ENCODE measurements at places on chromosomes 6 and 20.
A peak's percentile ranks its signal among the peaks of the same experiment; 100 is the strongest.

DNA sequence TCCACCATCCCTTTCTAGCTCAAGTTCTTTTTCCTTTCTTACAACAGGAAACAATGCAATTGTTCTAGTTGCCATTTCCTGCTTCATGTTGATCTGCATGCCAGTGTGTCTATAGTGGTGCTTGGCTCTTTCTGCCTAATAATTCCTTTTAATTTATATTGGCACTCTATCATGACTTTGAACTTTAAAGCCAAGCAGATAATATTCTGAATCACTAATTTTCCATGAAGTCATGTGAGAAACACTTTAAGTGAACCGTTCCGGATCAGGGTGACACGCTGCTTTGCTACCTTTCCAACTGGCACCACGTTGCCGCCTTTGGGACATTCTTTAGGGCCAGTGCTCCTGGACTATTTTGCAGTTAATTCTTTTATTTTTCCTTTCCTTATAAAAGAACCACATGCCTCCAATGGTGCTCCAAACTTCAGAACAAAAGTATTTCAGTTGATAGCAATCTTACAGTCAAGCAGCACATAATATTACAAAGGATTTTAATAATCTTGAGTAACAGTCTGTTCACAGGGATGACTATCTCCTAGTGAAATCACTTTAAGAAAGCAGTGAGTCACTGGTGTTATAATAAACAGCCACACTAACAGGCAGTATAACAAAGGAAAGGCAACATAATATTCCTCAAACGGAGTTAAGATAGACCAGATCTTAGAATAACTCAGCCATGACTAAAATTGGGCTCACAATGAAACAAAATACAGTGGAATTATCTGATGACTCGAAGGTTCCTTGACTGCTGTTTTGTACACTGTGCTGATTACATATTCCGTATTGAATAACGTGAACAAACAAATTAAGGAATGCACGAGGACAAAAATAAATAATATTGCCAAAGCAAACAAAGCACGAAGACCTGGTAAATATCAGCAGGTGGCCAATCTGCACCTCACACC, 19.0 kb upstream of the BLOC1S5 start:
- H3K4me3 ChIP-seq: no peak overlapping the region
- no peaks in the 10 kb centered on the region for H3K27me3 ChIP-seq
- H3K36me3 ChIP-seq: no peaks in the 10 kb centered on the region
- no peak for DNase-seq
- H3K27ac ChIP-seq: peak overlapping the region; percentile 13
- peaks cover 60% of the 10 kb centered on the region for H3K4me1 ChIP-seq

- no peaks in the 10 kb centered on the region for H3K27me3 ChIP-seq
- no peaks in the 10 kb centered on the region for H3K36me3 ChIP-seq
- no peak for DNase-seq
- H3K27ac ChIP-seq: no peak overlapping the region
- H3K4me3 ChIP-seq: no peak overlapping the region
- H3K4me1 ChIP-seq: no peaks in the 10 kb centered on the region
These were observed 25.7 kb downstream of the MYCT1 start for GRCh38 chr6:152723398-152723797.

GRCh38 chr20:41951615-41952014, 333.4 kb upstream of the CHD6 start:
- H3K4me1 ChIP-seq: no peaks in the 10 kb centered on the region
- no peak overlapping the region for H3K27ac ChIP-seq
- no peak overlapping the region for H3K4me3 ChIP-seq
- H3K27me3 ChIP-seq: peaks cover 20% of the 10 kb centered on the region

DNA sequence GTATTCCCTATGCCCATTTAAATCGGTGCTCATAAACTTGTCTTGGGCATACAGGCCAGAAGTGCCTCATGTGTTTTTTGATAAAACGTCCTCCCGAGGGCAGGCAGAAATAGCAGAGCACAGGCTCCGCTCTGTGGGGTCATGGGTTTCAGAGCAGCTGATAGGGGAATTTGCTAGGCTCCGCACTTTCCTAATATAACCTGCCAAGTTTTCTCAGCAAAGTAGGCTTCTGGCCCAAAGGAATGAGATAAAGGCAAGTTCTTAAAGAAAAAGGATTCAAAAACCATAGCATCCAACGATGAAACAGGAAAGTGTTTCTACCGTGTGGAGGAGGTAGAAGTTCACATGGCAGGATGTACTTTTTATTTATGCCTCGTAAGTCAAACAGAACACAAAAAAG, 69.8 kb upstream of the RALGAPA2 start:
- H3K4me1 ChIP-seq: peaks cover 3% of the 10 kb centered on the region
- H3K4me3 ChIP-seq: no peak overlapping the region
- H3K27me3 ChIP-seq: no peaks in the 10 kb centered on the region
- H3K27ac ChIP-seq: no peak overlapping the region

DNA sequence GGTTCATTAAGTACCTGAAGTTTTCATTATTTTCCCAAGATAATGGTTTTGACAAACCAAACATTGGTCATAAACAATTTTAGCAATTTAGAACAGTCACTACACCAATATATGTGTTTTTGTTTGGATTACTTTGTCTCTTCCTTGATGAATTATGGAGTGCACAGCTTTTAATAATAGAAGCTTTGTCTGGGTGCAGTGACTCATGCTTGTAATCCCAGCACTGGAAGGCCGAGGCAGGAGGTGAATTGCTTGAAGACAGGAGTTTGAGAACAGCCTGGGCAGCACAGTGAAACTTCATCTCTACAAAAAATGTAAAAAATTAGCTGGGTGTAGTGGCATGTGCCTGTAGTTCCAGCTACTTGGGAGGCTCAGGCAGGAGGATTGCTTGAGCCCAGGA, 89.4 kb upstream of the ANKEF1 start:
- H3K27ac ChIP-seq: no peak overlapping the region
- H3K36me3 ChIP-seq: no peaks in the 10 kb centered on the region
- no peak overlapping the region for H3K4me3 ChIP-seq
- no peaks in the 10 kb centered on the region for H3K27me3 ChIP-seq

DNA sequence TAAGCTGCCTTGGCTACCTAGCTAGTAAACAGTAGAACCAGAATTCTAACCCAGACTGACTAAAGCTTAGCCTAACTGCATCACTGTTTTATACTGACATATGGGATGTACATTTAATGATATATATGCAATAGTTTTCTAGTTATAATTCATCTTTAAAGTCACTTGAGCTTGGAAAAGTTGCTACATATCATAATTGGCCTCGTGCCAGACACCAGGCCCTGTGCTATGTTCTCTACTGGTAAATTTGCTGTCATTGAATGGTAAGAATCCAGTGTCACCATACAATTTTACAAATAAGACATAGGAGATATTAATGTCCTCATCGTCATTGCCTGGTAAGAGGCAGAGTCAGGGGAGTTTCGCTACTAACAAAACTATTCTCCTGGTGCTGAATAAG, 396.8 kb downstream of the CDKAL1 start:
- no peak overlapping the region for H3K4me3 ChIP-seq
- H3K36me3 ChIP-seq: no peaks in the 10 kb centered on the region
- H3K4me1 ChIP-seq: no peaks in the 10 kb centered on the region
- DNase-seq: no peak

DNA sequence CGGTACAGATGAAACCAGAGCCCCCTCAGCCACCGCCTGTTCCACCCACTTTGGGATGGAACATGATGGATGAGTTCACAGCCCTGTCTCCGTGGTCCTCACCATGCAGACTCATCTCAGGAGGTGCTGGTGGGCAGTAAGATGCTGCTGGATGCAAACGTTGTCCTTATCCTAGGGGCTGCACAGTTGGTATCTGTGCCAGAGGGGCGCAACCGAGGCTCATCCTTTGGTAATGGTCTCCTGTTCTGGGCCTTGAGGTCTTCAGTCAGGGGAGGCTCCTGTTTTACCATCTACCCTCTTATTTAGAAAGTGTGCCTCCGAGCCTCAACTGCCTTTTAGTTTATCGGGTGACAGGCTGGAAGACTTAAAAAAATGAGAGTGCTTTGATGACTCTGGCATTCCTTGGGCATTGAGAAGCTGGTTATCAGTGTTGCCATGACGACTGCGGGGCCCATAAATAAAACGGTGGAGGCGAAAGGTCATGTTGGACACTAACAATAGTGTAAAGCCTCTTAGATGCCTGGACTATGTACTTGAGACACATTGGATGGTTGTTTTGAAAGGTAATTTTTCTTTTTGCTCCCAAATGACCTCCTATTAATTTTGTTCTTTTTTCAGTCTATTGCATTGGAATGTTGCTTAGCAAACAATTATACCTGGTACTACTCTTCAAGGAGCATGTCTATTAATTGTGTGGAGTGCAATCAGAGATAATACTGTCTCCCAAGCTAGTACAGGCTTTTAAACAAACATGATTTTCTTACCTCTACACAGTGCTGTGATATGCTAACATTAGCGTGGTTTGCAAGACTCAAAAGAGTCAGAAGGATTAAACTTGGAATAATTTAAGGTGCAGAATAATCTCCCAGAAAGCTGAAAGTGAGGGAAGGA, 74.2 kb upstream of the DSP start:
- H3K4me3 ChIP-seq: no peak overlapping the region
- no peak overlapping the region for H3K27ac ChIP-seq
- no peaks in the 10 kb centered on the region for H3K36me3 ChIP-seq

DNA sequence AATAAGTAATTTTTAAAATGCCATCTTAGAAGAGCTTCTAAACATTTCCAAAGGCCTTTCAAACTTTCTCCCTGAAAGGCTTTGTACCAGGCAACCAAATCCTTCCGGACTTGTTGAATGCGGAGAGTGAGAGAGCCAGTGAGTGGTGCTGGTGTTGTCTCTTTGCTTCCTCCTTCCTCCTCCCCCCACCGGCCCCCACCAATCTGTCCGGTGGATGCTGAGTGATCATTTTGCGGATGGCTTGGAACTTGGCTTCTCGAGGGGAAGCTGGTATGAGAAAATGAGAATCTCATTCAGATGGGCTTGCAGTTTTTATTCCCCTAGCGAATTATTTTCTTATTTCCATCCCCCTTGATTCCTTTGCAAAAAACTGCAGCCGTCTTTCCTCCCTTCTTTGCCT, 97.3 kb downstream of the ANKRD60 start:
- H3K27me3 ChIP-seq: peaks cover 60% of the 10 kb centered on the region
- H3K27ac ChIP-seq: no peak overlapping the region
- H3K4me1 ChIP-seq: peaks cover 4% of the 10 kb centered on the region
- DNase-seq: no peak
- no peaks in the 10 kb centered on the region for H3K36me3 ChIP-seq

DNA sequence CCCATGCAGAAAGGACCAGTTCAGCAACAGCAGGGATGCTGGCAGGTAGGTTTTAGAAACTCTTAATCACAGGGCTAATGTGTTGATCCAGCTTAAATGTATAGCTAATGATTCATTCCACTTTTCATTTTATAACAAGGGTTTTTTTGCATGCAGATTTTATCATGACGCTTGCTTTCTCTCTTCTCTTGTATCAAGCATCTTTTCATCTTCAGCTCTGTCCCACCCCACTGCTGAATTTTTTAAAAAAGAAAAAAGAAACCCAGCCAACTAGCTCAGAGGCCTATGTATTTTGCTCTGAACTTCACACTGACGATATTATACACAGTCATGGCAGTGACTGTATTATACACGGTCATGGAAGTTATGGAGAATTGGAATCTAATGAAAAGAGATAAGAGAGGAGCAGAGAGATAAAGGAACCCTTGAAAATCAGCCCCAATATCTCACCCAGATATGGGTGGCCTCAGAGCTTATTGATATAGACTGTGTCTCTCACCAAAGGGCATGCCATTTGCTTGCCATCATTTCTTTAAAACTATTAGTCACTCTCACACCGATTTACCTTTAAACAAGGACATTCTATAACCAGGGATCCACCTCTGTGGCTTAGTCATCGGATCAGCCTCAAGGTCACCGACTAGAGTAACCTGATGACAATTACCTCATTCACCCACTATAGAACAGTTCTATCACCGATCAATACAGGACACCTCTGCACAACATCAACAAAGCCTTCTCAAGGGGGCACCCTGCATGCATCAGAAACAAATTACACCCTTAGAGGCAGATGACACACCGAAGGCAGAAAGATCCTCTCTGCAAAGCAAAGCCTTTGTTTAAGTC, 222.0 kb downstream of the ATXN1 start:
- no peak for DNase-seq
- H3K27me3 ChIP-seq: no peaks in the 10 kb centered on the region

GRCh38 chr6:117906958-117907600, at the start of gene SLC35F1:
Gene SLC35F1 (plus strand): TSS chr6:117907264.
- H3K27ac ChIP-seq: no peak within 1 kb of the TSS
- H3K4me3 ChIP-seq: peak within 1 kb of the TSS; percentile 45
- no peaks in the 10 kb centered on the region for H3K4me1 ChIP-seq

DNA sequence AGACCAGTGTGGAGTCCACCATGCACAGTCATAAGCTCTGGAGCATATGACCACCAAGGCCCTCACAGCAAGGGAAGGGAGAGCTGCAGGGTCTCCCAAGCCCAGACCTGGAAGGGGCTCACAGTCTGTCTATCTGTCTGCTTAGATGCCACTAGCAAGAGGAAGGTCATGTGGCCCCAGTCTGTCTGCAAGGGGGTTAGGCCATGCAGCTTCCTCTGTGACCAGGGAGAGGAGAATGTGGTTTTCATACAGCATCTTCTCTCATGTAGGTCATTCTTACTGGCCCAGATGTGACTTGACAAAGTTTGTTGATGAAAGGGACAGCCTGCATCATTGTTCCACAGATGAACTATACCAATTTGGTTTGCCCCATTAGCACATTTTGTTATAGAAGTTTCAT, 260.8 kb downstream of the FARS2 start:
- H3K4me3 ChIP-seq: no peak overlapping the region
- no peaks in the 10 kb centered on the region for H3K36me3 ChIP-seq
- H3K27me3 ChIP-seq: no peaks in the 10 kb centered on the region
- H3K27ac ChIP-seq: no peak overlapping the region
- no peak for DNase-seq
